ENCODE measurements at places on chromosomes 7 and 10.
A peak's percentile ranks its signal among the peaks of the same experiment; 100 is the strongest.

DNA sequence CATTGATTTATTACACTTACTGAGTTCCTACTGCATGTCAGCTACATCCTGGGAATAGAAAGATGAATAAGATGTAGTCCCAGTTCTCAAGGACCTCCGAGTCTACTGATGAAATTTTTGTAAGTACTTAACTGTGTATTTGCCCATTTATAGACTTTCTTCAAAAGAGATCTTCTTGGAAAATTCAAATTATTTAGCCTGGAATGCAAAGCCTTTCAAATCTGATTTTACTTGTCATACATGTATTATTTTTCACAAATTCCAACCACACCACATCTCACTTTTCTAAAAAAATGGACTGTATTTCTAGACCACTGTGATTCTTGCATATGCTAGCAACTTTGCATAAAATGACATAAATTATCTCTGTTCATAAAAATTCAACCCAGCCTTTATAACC is 581.3 kb downstream of the ATRNL1 start:
- DNase-seq: no peak

DNA sequence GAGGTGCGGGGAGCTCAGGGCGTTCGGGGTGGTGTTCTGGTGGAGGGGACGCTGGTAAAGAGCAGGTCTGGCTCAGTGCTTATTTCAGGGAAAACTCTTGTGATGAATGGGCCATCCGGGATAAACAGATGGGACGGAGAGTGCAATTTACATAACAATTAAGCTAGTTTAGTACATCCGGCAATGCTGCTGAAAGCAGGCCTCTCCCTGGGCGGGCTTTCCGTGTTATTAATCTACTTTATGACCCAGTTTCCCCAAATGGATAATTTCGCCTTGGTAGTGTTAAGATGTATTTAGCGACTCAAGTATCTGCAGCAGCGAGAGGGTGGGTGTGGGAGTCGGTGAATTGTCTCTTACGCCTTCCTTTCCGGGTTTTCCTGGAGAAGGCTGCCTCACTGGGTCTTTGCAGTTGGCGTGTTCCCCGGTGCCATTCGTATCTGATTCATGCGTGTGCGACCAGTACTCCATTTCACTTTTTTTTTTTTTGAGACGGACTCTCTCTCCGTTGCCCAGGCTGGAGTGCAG is 25.2 kb downstream of the FOXK1 start:
- no peak for DNase-seq

DNA sequence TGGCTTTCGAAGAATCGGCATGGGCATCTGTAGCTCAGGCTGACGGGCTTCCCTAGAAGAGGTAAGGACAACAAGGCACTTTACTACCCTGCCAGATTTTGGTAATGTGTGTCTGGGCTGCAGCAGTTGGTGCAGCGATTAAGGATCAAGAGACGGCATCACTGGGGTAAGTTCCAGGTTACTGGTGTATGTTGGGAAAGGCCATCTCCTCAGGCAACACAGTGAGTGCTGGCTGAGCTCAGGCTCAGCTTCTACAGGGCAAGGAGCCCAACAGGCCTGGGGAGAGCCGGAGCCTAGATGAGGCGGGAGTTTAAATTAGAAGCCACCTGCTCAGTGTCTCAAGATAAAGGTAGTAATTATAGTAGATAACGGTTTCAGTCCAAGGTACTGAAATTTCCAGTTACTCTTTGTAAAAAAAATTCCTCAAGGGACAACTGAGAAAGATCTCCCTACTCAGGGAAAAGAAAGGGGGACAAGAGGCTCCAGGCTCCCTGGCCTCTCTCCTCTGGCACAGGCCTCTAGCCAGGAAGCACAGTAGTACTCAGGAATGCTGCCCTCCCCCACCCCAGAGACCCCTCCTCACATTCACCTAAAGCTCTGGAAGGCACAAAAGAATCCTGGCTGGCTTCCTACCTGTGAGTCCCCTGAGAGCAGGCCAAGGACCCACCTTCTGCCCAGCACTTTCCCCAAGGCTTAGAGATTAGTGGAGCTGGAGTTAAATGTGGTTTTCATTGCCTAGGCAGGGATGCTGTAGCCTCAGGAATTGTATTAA is 3.9 kb downstream of the CXCL12 start:
- DNase-seq: no peak

DNA sequence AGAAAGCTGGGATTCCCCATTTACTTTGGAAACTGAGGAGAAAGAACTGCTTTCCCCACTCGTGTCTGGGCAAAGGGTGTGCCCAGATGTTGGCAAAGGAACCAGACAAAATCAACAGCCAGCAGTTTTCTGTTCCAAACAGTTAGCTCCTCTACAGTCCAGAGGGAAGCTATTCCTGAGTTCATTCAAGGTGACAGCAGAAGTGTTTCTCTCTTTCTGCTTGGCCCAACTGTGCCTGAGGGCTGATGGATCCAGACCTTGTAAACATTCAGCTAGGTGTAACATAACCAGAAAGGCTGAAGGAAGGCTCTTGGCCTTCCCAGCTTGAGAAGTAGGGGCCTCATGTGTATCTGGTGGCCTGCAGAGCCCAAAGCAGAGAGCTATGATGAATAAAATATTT is 7.0 kb upstream of the ALDH18A1 start:
- DNase-seq: no peak

DNA sequence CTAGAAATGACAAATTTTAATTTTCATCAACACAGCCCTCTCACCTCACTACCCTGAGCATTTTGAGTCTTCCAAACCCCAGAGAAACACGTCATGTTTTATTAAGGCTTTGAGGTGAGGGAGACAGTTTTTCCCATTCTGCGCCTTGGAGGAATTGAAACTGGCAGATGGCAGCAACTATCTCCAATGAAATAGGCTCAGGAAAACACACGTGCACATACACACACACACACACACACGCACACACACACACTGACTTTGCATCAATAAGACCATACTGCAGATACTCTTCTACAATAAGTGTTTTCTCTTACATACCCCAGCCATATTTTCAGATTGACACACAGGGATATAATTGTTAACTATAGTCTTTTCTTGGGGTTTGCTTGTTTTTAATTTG is 3.2 kb upstream of the SFTPA2 start:
- DNase-seq: no peak

DNA sequence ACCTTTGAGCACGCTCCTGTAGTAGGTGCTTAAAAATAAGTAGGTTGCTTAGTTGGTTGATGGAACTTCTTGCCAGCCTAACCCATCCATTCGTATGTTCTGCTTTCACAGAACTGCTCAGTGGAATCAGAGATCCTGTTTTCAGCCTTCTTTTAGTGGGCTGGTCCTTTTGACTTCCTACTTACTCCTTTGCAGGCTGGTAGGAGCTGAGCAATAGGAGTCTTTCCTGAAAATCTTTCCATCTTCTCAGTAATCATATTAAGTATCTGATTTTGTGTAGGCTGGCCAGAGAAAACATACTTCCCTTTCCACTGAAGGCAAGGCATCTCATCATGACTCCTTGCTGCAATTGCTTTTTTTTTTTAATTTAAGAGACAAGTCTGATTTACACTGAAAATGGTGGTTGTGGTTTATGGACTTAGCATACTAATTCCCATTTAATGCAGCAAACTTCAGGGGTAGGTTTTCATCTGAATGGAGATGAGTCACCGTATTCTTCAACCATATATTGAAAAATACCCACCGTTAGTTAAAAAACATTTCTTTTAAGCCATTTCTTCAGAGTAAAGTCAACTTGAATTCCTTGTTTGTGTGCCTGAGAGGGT is 208.0 kb downstream of the ZNF365 start:
- DNase-seq: no peak

- DNase-seq: peak; percentile 94
These were observed 2.1 kb downstream of the ADIRF start for GRCh38 chr10:86970162-86970981.

- DNase-seq: no peak
These were observed 33.6 kb downstream of the AOAH start for GRCh38 chr7:36690514-36691187.

- DNase-seq: no peak
These were observed 51.8 kb upstream of the BET1 start for GRCh38 chr7:94055963-94056362.

DNA sequence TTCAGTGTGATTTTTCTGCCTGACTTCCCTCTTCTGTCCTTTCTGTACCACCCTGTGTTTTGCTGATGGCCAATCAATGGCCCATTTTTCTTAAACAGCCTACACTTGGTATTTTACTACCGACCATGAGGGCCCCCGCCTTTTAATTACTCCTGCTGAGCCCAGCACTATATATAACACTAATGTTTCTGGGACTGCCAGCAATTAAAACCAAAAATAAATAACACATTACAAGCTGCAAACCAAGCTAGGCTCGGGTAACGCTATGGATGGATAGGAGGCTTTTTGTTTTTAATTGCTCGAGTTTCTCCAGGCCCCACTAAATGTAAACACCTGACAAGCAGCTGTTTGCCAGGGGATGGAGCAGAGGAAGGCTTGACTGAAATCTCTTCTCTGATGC is 915.4 kb upstream of the AUTS2 start:
- DNase-seq: no peak

DNA sequence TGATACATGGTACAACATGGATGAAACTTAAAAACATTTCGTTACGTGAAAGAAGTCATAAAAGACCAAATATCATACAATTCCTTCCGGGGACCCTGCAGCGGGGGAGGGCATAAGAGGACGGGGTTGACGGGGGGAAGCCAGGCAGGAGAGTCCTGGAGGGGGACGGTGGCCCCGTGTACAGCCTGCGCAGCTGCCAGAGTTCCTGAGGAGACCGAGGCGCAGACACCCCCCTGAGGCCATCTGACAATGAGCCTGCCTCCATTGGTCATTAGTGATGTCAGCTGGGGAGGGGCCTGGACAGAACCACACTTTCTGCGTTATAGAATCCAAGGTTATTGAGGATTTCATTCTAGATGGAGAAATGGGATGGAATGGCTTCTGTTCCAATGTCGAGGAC is 47.2 kb downstream of the PRKAG2 start:
- no peak for DNase-seq

DNA sequence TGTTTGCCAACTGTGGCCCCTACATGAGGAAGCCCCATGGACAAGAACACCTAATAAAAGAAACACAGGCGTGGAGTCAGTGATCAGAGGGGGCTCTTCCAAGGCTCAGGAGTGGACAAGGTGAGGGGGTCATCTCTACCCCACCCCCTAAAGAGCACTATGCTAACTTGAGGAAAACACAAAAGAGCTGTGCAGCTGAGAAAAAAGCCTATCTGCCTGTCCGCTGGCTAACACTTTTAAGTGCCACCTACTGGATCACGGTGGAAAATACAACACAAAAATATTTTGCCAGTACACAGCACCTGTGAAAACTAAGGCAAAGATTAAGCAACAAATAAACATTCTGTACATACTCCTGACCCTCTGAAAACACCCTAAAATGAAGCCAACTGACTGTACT is 53.1 kb upstream of the COBL start:
- no peak for DNase-seq

DNA sequence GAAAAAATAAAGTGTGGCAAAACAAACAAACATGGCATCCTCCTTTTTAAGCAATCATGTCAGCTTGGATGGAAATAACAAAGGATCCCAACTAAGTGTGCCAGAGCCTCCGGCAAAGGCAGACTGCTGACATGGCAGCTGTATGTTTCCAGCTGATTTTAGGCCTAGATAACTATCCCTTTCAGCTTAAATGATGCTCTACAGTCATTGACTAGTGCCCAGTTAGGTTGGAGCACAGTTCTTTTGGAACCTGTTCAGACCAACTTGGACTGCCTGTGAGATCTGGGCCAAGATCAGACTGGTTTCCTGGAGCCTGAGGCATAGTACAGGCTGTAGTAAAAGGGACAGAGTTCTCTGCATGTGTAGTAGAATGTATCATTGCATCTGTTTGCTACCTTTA is 128.7 kb downstream of the DYNC1I1 start:
- no peak for DNase-seq

DNA sequence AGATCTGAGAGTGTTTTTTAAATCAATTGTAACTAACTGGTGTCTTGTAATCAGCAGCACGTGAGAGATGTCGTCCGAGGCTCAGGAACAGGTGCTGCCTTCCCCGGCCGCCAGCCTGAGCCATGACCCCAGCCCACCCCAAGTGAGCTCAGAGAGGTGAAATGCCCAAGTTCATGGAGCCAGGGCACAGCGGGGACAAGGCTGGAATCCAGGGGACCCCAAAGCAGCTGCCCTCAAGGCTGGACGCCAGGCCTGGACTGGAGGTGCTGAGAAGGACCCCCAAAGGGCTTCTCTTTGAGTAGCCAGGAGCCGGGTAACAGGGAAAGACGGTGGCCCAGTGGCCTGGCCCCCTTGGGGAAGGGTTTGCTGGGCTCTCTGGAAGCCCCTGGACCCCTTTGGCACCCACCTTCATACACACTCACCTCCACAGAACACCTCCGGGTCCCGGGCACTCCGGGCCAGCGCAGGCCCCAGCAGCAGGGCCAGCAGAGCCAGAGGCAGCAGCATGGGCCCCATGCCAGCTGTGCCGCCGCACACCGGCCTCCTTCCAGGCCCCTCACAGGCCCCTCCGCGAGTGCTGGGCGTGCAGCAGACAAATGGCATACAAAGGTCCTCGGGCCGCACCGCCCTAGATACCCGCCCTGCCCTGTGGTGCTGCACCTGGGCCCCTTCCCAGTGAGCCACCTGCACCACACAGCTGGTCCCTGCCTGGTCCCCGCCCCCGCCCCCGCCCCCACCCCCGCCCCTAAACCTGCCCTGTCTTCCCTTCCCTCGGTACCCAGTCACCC is 24.0 kb upstream of the CNPY1 start:
- no peak for DNase-seq

DNA sequence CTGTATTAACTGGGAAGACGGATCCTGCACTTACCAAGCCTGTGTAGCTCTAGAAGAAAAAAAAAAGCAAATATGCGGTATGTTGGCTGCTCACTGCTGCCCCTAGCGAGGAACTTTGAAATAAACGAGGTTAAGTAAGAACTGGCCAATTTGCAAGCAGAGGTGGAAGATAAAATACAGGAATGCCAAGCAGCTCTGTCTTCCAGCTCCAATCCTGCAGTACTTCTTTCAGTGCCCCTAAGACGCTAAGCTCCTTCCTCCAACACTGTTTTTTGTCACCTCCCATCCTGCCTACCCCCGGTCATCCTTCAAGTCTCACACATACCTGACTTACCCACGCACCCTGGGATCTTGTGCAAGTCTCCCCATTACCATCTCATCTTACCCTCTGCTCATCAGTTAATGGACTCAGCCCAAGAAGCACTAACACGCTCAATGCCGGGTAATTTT is 809 bp downstream of the C10orf143 start:
- no peak for DNase-seq

DNA sequence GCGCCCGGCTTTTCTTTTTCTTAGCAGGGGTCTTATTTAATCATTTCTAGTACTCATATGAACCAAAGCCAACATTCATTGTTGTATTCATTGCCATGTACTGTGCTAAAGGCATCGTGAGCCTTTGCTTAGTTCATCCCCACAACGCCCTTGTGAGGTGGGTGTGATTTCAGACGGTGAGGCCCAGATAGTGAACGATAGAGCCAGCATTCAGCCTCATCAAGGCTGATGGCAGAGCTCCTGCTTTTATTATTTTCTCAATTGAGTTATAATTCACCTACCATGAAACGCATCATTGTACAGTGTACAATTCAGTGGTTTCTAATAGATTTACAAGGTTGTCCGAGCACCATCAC is 50.1 kb downstream of the HK1 start:
- DNase-seq: no peak

DNA sequence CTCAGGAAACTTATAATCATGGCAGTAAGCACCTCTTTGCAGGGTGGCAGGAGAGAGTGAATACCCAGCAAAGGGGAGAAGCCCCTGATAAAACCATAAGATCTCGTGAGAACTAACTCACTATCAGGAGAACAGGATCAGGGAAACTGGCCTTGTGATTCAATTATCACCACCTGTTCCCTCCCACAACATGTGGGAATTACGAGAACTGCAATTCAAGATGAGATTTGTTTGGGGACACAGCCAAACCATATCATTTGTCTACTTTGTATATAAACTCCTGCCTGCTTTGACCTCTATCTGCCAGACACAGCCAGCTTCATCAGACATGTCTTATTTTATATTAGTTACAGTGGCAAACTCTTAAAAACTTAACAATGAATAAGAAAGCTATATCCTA is 50.4 kb downstream of the ARMC3 start:
- DNase-seq: no peak
